ENCODE measurements at places on chromosomes 5 and 9. TPM values are rescaled to one million over a fixed set of nuclear protein-coding genes. Genes with fewer than 3 reads are reported as not detected.

FRMD3 gene
- total RNA-seq = 0.21 TPM

NDST1 gene
- total RNA-seq = 47.9 TPM

HAVCR2 gene
- total RNA-seq = 5.2 TPM

RAPGEF1 gene
- 115 TPM for total RNA-seq

STKLD1 gene
- total RNA-seq = 0.35 TPM

PRELID2 gene
- 0.31 TPM for total RNA-seq

PCDHA9 gene
- not detected for total RNA-seq

NPR3 gene
- total RNA-seq = not detected

GRM6 gene
- not detected for total RNA-seq

CRB2 gene
- total RNA-seq = 0.80 TPM

IL9 gene
- not detected for total RNA-seq

Data from GM12878 (cell line).